ENCODE measurements at places on chromosomes 11 and 22.

- no peak for DNase-seq
Observed at GRCh38 chr22:47036936-47037485, 274.6 kb downstream of the TBC1D22A start.

DNA sequence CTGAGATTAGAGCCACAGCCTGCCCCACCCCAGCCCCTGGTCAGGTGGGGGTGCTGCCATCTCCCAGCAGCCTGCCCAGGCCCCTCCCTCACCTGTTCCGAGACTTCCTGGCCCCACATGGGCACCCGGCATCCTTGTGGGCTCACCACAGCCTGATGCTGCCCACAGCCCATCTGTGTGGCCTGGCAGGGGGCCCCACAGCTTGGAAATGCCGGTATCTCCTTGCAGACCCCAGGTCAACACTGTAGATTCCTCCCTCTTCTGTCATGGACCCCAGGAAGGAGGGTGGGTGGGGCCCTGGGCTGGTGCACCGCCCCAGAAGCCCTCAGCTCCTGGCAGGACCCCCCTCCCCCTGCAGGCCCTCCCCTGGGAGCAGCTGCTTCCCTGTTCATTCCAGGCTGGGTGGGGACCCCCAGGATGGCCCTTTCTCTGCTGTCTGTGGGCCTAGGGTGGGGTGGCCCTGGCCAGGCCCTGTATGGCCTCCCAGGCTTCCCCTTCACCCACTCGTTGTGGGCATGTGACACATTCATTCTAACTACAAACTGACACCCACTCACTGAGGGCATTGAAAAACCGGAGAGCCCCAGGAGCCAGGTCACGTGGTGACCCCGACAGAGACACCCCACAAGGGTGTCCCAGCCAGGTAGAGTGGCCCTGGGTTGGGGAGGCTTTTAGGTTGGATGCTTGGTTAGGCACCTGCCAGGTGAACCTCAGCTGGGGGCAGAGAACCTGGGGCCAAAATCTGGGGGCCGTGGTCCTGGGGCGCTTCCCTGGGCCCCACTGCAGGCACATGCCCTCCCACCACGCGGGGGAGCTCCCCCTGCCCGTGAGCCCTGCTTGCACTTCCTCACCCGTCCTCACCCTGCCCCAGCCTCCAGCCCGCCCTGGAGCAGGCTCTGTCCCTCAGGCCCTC lies 44.1 kb upstream of the CCDC188 start:
- DNase-seq: no peak

GRCh38 chr11:23280088-23280487 lies 419.8 kb upstream of the CCDC179 start:
- DNase-seq: no peak

GRCh38 chr22:46561435-46561905 lies 24.1 kb upstream of the CELSR1 start:
- DNase-seq: peak; percentile 63

GRCh38 chr11:12556788-12557384 lies 117.3 kb upstream of the TEAD1 start:
- no peak for DNase-seq

GRCh38 chr22:46107753-46108563 lies 42.4 kb upstream of the PPARA start:
- DNase-seq: no peak

DNA sequence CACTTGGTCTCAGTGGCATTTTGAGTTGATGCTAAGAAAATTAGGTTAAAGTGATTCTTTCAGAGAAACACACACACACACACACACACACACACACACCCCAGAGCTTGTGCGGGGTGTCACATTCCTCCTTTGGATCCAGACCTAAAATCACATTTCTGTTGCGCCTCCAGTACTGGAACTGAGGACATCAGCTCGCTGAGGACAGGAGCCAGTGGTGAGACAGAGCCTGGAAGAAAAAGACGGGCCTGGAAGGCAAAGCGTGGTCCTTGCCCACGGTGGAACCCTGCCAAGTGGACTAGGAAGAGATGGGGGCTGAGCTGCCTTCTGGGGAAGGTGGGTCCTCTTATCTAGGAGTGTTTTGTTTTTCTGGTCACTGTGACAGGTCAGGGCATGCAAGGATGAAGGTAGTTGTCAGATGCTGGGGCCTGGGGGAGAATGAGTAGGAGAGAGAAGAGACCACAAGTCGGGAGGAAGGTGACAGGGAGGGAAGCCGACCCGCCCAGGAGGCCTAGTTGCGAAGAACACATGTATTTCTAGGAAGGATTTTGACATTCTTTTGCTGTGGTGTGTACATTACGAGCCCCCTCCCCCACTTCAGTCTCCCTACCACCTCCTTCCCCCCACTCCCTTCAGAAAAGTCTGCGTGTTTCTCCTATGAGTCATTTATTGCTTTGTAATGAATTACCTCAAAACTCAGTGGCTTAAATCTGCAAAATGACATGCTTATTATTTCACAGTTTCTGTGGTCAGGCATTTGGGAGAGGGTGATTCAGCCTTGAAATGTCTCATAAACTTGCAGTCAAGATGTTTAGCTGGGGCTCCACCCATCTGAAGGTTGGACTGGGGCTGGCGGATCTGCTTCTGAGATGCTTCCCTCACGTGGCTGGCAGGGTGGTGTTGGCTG lies 4.8 kb upstream of the ELFN2 start:
- no peak for DNase-seq

DNA sequence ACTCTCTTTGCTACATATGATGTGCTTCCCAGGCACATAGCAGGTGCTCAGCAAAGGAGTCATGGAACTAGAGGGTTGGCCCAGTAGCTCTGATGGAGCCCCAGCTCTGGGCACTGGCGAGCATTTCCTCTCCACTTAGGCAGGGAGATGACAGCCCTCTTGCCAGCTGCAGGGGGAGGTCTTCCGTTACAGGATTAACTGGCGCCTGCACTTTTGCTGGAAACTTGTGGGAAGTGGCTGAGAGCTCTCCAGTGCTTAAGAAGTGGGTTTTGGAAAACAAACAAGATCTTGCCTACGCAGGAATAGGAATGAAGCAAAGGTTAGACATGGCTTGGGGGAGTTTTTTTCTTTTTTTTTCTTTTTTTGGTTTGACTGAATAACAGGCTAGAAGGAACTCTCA lies 75.5 kb downstream of the MICAL2 start:
- DNase-seq: no peak

- no peak for DNase-seq
Observed at GRCh38 chr11:10481560-10482349, 26.7 kb downstream of the AMPD3 start.

GRCh38 chr22:17774206-17774925 lies at the start of gene BID:
BID (minus strand) TSS chr22:17774469; CDS start chr22:17750116, 24,353 bp downstream.
- DNase-seq: no peak

- DNase-seq: no peak
Observed at GRCh38 chr11:44782478-44782877, 55.7 kb downstream of the TSPAN18 start.

DNA sequence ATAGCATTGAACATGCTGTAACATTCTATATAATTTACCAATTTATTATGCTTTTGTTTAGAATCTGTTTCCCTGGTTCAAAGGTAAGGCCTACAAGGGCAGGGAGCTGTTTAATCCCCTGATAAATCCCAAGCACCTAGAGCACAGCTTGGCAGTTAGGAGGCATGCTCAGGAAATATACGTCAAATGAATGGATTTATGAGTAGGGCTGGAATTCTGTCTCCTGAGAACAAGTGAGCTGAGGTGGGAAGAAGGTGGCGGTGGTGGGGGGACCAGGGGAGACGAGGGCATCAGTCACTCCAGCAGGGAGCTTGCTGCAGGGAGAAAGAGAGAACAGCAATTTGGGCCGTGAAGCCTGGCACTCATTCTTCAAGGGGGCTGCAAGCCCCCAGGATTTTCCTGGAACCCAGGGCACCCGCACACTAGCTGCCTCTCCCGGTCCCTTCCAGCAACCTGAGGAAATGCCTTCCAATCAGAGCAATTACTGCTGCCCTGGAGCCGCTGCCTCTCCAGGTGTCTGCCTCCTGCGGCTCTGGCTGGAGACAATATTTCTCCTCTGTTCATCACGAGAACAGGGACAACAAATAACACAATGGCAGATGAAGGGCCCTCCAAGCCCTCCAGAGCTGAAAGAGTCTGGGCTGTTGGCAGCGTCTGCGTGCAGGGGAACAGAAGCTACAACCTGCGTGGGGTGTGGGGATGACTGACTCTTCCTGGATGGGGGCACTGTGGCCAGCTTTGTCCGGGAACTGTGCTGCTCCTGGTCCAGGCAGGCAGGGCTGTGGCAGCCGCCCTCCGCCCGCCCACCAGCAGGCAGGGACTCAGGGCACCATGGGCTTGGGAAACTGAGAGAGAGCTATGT lies 233.4 kb downstream of the ST3GAL4 start:
- peak; percentile 35 for DNase-seq

DNA sequence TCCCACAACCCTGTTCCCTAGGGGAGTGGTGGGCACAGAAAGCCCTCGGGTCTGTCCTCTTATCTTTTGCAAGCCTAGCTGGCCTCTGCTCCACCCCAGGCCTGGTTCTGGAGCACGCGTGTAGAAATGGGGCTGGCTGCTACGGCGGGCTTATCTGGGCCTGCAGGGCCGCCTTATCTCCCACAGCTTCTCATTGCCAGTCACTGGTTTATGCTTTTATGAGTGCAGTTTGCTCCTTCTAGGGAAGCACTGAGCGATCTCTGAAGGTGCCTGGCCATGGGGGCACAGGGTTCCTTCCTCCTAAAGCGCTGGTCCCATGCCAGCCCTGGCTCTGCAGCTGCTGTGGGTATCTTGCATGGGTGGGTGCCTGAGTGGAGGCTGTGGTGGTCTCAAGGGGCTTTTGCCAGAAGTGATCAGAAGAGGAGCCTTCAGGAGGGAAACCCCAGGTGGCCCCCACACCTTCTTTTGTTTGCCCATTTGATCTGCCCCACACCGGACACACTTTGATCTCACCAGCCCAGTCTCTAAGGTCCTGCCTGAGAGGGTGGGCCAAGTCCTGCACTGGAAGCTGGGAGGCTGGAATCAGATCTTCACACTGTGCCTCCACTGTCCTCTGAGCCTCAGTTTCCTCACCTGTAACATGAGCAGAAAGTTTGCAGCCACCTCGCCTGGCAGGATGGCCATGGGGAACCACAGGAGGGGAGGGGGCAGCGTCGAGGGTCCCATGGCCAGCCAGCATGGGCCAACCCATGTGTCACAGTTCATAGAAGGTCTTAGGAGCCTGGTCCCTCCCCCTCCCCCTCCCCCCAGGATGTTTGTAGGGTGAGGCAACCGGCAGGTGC lies 86.6 kb upstream of the FGF3 start:
- no peak for DNase-seq

GRCh38 chr22:49590381-49590780 lies 237.3 kb downstream of the BRD1 start:
- no peak for DNase-seq

DNA sequence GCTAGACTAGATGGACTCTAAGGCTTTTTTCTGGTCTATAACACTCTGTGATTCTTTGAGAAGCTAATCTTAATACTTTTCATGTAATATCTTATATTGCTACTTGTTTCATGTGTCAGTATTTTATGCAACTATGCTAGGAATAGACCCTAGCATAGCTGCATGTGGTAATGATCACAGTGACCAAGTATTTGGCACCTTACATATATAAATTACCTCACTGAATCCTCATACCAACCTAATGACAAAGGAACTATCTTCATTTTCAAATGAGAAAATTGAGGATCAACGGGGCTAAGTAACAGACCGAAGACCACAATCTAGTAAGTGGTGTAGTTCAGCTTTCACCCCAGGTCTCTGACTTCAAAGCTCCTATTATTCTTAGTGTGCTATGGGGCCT lies 327.3 kb upstream of the PITPNB start:
- no peak for DNase-seq

- DNase-seq: no peak
Observed at GRCh38 chr11:29773656-29774264, 243.1 kb downstream of the KCNA4 start.

DNA sequence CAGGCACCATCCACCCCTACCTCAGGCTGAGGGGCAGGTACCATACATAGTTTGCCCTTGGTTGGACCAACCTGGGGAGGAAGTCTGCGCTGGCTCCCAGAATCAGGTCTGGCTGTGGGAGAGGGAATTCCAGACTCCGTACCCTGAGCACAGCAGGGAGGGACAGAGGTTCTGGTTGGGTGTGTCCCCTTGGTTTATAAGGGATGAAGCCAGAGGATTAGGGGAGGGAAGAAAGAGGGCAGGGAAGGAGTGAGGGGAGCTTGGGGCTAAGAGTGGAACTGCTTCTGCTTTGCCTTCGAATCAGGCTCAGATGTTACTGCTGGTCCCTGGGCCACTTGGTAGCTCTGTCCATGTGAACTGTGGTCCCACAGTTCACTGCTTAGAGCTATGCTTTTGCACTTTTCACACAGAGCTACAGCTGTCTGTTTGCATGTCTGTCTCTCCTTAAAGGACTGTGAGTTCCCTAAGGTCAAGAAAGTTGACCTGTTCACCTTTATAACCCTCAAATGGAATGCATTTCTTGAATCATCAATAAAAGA lies 9.2 kb downstream of the MMP20 start:
- DNase-seq: no peak

GRCh38 chr11:10318527-10318802 lies 13.6 kb downstream of the ADM start:
- no peak for DNase-seq

- DNase-seq: no peak
Observed at GRCh38 chr11:6843670-6844069, 1.8 kb upstream of the OR10A5 start.

DNA sequence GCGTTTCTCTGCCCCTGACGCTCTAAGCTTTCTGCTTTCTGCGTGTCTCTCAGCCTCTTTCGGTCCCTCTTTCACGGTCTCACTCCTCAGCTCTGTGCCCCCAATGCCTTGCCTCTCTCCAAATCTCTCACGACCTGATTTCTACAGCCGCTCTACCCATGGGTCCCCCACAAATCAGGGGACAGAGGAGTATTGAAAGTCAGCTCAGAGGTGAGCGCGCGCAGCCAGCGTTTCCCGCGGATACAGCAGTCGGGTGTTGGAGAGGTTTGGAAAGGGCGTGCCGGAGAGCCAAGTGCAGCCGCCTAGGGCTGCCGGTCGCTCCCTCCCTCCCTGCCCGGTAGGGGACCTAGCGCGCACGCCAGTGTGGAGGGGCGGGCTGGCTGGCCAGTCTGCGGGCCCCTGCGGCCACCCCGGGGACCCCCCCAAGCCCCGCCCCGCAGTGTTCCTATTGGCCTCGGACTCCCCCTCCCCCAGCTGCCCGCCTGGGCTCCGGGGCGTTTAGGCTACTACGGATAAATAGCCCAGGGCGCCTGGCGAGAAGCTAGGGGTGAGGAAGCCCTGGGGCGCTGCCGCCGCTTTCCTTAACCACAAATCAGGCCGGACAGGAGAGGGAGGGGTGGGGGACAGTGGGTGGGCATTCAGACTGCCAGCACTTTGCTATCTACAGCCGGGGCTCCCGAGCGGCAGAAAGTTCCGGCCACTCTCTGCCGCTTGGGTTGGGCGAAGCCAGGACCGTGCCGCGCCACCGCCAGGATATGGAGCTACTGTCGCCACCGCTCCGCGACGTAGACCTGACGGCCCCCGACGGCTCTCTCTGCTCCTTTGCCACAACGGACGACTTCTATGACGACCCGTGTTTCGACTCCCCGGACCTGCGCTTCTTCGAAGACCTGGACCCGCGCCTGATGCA lies at the start of gene MYOD1:
TSS of gene MYOD1 (plus strand) at position 544 of the 910 bp plus-strand sequence. CDS start at position 756, 212 bp downstream.
- DNase-seq: peak; percentile 30

- no peak for DNase-seq
Observed at GRCh38 chr22:29298641-29299040, 7.8 kb upstream of the GAS2L1 start.
